ENCODE measurements at places on chromosomes 1 and 21.

- peak overlapping the region; percentile 82 for H3K4me3 ChIP-seq
- peak overlapping the region; percentile 82 for H3K27ac ChIP-seq
- no peak for DNase-seq
- peaks cover 64% of the 10 kb centered on the region for H3K4me1 ChIP-seq
These were observed 1.2 kb downstream of the HSPG2 start for GRCh38 chr1:21935891-21936365.

- no peak for DNase-seq
- H3K27ac ChIP-seq = no peak overlapping the region
- no peak overlapping the region for H3K4me3 ChIP-seq
- H3K4me1 ChIP-seq = no peaks in the 10 kb centered on the region
- no peaks in the 10 kb centered on the region for H3K36me3 ChIP-seq
- H3K27me3 ChIP-seq = no peaks in the 10 kb centered on the region
These were observed 192.9 kb upstream of the PTGFR start for GRCh38 chr1:78297836-78298235.

DNA sequence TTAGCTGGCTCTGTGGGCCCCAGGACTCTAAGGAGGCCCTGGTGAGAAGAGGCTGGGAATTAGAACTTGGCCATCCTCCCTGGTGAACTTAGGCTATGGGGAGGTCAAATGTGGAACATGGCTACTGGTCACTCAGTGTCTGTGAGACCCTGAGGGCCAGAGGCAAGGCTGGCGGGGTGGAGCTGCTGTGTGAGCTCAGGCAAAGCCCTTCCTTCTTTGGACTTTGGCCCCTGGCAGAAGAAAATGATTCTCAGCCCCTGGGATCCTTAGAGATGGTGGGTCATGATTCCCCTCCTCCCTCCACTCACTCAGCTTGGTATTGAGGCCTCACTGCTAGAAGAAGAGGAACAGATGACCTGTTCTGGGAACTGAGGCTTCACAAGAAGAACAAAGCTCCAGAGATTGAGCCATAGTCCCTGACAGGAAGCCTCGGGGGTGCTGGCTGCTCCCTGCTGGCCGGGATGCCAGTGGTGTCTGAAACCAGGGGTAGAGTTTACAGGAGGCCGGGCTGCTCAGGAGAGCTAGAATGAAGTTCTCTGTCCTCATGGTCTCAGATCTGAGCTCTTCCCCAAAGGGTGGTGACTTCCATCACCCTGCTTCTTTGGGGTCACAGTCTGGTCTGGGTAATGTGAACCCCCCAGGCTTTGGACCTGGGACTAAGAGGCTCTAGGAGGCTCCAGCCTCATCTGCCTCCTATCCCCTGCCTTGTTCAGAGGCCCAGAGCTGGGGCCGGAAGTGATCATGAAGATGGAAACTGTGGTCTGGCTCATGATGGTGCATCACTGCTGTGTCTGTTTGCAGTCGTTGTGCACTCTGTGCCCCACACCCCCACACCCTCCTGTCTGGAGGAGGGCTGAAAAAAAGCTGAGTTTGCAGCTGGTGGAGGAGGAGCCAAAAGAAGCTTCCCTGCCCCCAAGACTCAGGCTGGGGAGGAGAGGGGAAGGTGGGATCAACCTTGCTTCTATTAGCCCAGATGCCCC, 905 bp downstream of the BTBD19 start:
- DNase-seq = peak; percentile 72
- H3K36me3 ChIP-seq = no peaks in the 10 kb centered on the region
- H3K4me1 ChIP-seq = peaks cover 32% of the 10 kb centered on the region

GRCh38 chr1:58089898-58090534, 456.5 kb downstream of the OMA1 start:
- H3K27me3 ChIP-seq = peaks cover 3% of the 10 kb centered on the region
- no peak overlapping the region for H3K27ac ChIP-seq
- H3K36me3 ChIP-seq = no peaks in the 10 kb centered on the region
- no peak for DNase-seq
